ENCODE measurements at places on chromosomes 11 and 22. TPM values are rescaled to one million over a fixed set of nuclear protein-coding genes. Genes with fewer than 3 reads are reported as not detected.

The PHF21B gene
- total RNA-seq, result 1.4 TPM

The MRGPRX3 gene
- total RNA-seq, result not detected

The DRICH1 gene
- not detected for total RNA-seq

The TSPAN32 gene
- 11.4 TPM for total RNA-seq

The PRR33 gene
- total RNA-seq, result 0.11 TPM

The CYTH4 gene
- total RNA-seq, result 5.1 TPM
